ENCODE measurements at places on chromosomes 13 and 19. TPM values are rescaled to one million over a fixed set of nuclear protein-coding genes. Genes with fewer than 3 reads are reported as not detected.

GRCh38 chr13:94419304-94419924 lies 60.1 kb downstream of the DCT start:
- no peak for DNase-seq

GRCh38 chr13:72890546-72890945 lies 108.6 kb downstream of the PIBF1 start:
- no peak for DNase-seq

DNA sequence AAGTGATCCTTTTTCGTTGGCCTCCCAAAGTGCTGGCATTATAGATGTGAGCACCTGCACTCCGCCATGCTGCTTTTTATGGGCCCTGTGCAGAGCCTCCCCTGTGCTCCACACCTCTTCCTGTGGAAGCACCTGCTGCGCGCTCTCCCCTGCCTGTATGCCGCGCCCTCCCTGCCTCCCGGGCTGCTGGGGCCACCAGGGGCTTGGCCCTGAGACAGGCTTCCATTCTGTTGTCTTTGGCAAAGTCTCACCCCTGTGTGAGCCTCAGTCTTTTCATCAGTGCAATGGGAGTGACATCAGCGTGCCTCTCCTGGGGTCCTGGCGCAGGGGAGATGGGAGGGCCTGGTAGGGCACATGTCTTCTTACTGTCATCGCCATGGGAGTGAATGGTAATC lies 1.3 kb downstream of the FAM174C start:
- DNase-seq = no peak

GRCh38 chr19:4800591-4801081 lies 9.1 kb downstream of the FEM1A start:
- no peak for DNase-seq

KLK15 gene
- not detected for total RNA-seq

GRCh38 chr13:42728507-42729180 lies 52.7 kb upstream of the FAM216B start:
- DNase-seq = no peak

POU2F2 gene
- total RNA-seq = 33.0 TPM

C5AR1 gene
- total RNA-seq = 4.0 TPM

KIR2DL4 gene
- total RNA-seq = not detected

- DNase-seq = no peak
These were observed 2.7 kb upstream of the RPS16 start for GRCh38 chr19:39438270-39438934.

GRCh38 chr13:19645000-19645399 lies 11.5 kb downstream of the MPHOSPH8 start:
- DNase-seq = no peak

GRCh38 chr13:87954091-87954490 lies 282.9 kb downstream of the SLITRK5 start:
- no peak for DNase-seq

DNA sequence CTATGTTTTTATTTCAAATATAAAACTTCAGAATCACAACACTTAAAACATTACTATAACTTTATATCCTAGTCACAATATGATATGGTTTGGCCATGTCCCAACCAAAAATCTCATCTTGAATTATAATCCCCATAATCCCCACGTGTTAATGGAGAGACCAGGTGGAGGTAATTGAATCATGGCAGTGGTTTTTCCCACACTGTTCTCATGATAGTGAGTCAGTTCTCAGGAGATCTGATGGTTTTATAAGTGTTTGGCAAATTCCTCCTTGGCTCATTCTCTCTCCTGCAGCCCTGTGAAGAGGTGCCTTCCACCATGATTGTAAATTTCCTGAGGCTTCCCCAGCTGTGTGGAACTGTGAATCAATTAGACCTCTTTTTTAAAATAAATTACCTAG lies 307.6 kb downstream of the SPRY2 start:
- DNase-seq = no peak

DNA sequence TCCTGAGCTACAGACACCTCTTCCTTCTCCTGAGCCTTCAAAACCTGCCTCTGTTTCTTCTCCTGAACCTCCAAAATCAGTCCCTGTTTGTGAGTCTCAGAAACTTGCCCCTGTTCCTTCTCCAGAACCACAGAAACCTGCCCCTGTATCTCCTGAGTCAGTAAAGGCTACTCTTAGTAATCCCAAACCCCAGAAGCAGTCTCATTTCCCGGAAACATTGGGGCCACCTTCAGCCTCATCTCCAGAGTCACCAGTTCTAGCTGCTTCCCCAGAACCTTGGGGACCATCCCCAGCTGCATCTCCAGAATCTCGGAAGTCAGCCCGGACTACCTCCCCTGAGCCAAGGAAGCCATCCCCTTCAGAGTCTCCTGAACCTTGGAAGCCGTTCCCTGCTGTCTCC lies 10.0 kb downstream of the CHAMP1 start:
- no peak for DNase-seq

GRCh38 chr13:52878831-52879230 lies 30.4 kb upstream of the PCDH8 start:
- no peak for DNase-seq

DNA sequence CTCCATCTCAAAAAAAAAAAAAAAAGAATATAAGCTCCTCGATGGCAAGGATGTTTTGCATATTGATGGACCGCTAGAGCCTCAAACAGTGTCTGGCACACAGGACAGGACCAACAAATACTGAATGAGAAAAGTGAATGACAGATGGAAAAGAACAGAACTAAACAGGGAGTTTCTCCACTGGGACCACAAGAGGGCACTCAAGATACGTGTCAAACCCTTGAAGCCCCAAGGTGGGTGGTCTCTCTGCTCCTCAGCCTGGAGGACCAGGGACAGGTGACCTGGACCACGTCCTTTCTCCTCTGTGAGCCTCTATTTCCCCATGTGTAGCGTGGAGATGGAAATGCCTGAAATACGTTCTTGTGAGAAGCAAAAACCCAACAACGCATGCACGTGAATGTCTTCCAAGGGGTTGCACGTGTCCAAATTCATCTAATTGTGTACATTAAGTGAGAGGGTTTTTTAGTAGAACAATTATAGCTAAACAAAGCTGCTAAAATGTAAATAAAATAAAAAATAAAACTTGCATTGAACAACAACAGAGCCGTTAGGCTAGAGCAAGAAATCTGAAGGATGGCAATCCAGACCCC lies 5.7 kb upstream of the CDC42EP5 start:
- no peak for DNase-seq

KASH5 gene
- not detected for total RNA-seq

DNA sequence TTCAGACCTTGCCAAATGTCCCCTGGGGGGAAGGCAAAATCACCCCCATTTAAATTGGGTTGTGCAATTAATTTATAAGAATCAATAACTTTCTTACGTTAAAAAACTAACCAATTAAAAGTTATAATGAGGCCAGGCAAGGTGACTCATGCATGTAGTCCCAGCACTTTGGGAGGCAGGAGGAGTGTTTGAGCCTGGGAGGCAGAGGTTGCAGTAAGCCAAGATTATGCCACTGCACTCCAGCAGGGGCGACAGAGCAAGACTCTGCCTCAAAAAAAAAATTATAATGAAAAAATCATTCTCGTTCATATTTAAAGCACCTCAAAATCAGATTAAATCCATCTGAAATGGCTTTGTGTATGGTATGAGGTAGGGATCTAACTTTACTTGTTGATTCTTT lies 18.4 kb upstream of the SIGLEC14 start:
- no peak for DNase-seq

GRCh38 chr19:55056827-55057226 lies 6.1 kb downstream of the RDH13 start:
- DNase-seq = no peak

IGFL3 gene
- total RNA-seq = not detected

DNA sequence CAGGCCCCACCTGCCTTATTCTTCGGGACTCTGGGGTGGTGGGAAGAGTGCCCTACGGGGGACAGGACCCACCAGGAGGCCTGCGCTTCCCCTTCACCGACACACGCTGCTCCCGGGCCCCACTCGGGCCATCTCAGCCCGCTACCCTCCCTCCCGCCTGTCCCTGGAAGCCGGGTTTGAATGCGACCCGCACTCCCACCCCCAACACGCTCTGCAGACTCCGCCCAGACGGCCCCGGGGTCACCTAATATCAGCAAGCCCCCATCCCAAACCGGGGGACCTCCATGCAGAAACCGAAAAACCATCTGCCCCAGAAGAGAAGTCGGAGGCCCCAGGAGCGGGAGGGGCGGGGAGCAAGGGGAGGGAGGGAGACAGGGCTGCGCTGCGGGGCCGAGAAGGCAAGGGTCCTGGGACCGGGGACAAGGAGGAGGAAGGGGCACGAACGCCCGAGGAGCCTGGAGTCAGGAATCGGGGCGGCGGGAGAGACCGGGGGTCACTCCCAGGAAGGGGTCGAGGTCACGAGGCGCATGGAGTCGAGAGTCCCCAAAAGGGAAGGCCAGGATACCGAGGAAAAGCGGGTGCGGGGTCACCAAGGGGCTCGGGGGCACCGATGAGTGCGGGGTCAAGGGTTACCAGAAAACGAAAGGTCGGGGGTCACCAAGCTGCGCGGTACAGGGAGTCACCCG lies 766 bp downstream of the SBNO2 start:
- peak; percentile 52 for DNase-seq

GRCh38 chr13:48873081-48873480 lies 102.6 kb upstream of the FNDC3A start:
- DNase-seq = no peak

KLK2 gene
- not detected for total RNA-seq

All from activated naive CD8-positive, alpha-beta T cell treated with anti-CD3 and anti-CD28 coated beads, Interleukin-2, amount 10 ng/mL, durations not matched to agents 7 days and 5 days (primary cell).